ENCODE measurements at places on chromosomes 3 and 15.
A peak's percentile ranks its signal among the peaks of the same experiment; 100 is the strongest.

DNA sequence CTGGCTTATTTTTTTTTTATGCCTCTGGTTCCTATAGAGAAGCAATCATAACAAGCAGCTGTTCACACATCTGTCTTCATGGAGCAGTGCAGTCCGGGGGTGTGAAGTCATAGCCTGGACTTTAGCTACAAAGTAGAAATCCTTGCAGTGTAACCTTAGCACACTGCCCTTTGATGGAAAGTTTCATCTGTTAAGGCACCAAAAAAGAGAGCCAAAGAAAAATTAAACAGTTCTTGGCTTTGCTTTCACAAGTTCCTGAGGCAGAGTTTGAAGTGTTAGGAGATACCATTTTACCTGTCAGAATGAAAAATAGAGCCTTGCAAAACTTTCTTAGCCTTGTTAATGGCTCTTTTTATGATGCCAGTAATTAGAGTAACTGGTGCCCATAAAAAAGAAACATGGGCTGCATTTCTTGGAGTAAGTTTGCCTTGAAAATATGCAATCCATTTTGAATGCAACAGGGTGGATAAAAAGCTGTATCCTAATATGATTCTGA, 84.1 kb downstream of the PIK3R4 start:
- DNase-seq: no peak

GRCh38 chr15:70023064-70023768, 74.5 kb downstream of the TLE3 start:
- DNase-seq: no peak

DNA sequence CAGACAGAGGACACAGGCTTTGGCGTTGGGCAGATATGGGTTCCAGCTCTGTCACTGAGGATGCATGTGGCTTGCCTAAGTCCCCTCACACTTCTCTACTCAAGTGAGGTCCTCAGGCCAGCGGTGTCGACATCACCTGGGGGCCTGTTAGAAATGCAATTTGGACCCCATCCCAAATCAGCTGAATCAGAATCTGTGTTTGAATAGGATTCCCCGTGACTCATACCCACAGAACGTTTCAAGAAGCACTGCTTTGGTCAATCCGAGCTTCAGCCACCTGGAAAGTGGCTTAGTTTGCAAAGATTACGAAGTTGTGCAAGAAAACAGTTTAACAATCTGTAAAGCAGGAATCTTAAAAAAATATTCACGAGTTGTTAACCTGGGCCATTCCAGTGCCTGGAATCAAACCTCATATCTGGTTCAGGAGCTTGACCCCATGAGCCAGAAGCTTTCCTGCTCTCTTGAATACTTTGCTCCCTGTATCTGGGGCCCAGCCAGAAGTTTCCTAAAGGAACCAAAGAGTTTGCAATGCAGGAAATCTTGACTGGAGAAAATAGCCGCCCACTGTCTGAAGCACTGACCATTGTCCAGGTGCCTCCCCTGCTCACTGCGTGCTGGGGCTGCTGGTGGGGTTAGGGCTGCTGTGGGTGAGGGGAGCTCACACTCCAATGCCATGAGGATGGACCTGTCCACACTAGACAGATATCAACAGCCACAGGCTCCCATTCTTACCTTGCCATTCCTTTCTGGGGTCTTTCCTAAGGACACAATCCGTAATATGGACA, 208.5 kb upstream of the LINGO1 start:
- peak; percentile 21 for DNase-seq

- DNase-seq: no peak
Observed at GRCh38 chr15:91780387-91780786, 73.1 kb upstream of the SLCO3A1 start.

- no peak for DNase-seq
Observed at GRCh38 chr3:23019596-23020300, 183.4 kb upstream of the UBE2E2 start.

DNA sequence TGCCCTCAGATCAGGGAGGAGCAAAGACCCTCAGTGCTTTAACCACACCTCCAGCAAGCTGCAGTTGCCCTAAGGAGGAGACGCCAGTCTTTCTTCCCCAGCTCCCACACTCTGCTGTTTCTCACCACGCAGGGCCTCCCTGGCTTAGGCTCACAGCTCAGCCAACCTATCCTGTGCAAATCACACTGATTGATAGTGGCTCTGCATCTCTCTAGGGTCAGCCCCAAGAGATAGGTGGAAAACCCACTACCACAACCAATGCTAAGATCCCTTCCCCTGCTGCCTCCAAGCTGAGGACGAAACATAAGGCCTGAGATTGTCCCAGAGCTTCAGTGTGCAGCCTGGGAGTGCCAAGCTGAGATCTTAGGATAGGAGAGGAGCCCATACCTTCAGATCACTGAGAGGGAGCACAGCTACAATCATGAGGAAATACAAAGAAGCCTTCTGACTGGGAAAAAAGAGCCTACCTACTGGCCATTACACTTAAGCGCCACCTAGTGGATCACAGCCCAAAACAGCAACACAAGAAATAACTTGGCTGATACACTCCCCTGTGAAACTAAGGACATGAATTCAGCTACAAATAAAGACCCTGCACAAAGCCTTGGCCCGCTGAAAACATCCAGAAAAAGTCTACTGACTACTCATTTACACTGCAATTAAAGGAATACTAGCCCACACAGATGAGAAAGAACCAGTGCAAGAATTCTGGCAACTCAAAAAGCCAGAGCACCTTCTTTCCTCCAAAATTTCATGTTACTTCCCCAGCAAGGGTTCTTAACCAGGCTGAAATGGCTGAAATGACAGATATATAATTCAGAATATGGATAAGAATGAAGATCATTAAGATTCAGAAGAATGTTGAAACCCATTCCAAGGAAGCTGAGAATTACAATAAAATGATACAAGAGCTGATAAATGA, 271.5 kb upstream of the DCBLD2 start:
- no peak for DNase-seq

DNA sequence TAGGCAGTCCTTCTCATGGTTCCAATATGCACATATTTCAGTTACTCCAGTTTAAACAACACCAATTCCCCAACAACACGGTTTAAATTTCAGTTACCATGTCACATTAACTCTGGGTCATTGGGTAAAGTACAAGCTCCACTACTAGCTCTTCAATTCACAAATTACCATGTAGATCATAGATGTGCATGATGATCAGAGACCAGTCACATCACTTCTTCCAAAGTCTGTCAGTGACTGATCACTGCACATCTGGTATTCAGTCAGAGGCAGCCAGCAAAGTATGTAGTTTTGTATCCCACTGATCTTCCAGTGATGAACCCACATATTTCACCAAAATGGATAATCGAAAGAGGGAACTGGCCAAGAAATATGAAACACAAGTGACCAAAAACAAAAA, 978.4 kb upstream of the CFAP20DC start:
- DNase-seq: no peak

GRCh38 chr3:46154311-46154710, 53.8 kb downstream of the CCR1 start:
- DNase-seq: no peak

DNA sequence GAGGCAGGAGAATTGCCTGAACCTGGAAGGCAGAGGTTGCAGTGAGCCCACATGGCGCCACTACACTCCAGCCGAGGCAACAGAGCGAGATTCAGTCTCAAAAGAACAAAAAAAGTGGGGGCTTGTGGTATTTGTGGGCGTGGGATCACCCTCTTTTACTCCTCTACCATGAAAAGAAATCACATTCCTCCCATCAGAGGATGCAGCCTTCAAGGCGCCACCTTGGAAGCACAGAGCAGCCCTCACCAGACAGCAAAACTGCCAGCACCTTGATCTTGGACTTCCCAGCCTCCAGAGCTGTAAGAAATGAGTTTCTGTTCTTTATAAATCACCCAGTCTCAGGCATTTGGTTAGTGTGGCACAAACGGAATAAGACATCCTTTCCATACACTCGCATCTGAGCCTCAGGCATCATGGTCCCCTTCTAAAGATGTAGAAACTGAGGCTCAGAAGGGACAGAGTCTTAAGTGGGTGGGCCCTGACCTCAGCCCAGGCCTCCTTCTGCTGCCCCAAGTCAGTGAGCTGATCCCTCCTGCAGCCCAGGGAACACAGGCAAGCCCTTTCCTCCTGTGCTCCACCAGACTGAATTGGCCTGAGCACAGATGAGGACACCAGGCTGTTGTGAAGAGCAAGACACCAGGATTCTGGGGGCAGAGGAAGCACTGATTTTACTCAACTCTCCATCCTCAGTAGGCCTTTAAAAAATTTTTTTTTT, 201.7 kb upstream of the LINGO1 start:
- peak; percentile 7 for DNase-seq

GRCh38 chr15:35299059-35299735, 214.1 kb upstream of the NANOGP8 start:
- no peak for DNase-seq

- no peak for DNase-seq
Observed at GRCh38 chr3:14199641-14200040, 21.0 kb downstream of the LSM3 start.

DNA sequence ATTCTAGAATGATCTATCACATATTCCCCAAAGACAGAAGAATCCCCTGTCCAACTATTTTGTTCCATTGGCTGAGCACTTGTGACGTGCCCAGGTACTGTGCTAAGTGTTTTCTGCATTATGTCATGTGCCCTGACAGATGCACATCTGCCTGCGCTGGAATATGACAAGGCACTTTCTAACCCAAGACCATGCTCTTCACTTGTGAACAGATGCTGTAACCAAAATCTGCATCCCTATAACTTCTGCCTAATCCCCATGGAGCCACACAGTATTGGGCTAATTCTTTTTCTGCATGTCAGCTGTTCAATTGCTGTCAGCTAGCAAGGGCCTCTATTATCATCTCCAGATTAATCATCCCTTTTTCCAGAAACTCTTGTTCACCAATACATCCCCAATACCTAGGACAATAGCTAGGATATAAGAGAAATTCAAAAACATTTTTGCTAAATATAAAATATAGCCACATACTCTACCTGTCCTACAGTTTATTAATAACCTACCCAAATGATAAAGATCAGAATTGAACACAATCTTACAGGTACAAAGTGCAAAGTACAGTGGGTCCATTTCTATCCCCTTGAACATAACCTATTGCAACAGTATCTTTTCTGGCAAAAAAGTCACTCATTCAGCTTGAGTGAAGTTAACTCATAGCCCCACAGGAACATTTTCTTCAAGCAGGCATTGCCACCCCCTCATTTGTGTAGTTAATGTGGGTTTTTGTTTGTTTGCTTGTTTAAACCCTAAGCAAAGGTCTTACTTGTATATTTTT, 109.4 kb upstream of the LRRN1 start:
- DNase-seq: no peak
